CD4-positive, alpha-beta T cell treated with Interleukin-6 for 4 hours (primary cell): ENCODE measurements at places on chromosomes 2 and 18.
A peak's percentile ranks its signal among the peaks of the same experiment; 100 is the strongest.

DNA sequence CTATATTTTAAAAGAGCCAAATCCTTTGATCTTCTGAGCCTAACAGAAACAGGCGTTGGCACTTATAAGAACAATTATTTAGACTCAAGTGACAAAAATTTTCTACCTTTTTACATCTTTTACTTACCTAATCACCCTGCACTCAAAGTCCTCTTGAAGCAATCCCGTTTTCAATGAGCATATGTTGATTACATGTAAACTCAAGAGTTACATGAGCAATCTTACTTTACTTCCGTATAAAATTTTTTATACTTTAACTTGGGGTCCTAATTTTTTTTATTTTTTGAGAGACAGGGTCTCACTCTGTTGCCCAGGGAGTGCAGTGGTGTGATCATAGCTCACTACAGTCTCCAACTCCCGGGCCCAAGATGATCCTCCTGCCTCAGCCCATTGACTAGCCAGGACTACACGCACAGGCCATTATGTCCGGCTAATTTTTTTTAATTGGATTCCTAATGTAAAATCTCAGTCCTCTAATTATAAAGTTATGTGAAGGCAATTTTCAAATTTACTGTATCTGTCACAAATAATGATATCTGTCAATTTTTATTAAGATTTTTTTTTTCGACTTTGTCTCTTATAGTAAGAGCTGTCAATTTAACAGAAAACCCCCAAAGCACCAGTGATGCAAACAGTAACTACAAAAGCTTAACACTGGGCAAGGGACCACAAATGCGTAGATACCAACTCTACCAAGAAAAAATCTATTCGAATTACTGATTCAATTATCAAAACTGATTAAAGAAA lies 19.1 kb upstream of the STPG4 start:
- no peak for DNase-seq

- DNase-seq = no peak
Measured at GRCh38 chr2:10325278-10326145, 22.8 kb downstream of the HPCAL1 start.

- DNase-seq = no peak
Measured at GRCh38 chr18:49904871-49905555, 91.7 kb upstream of the ACAA2 start.

GRCh38 chr2:212845941-212846340 lies 305.5 kb downstream of the IKZF2 start:
- DNase-seq = no peak

DNA sequence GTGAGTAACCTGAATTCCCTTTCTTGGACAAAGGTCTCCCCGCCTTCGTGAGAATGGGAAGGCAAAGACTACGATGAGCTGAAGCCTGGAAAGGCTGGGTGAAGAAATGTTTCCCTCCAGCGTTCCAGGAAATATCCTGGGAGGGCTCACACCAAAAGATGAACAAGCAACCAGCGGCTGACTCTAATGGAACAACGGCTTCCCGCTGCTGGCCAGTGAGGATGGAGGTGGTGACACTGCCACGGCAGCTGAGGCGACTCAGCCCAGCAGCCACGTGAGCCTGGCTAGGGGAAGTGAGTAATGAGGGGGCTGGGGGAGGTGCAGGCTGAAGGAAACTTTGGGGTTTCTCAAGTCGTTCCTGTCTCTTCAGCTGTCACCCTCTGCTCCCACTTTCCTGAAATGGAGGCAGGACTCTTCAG lies 105.0 kb upstream of the SMAD7 start:
- DNase-seq = peak; percentile 16

GRCh38 chr2:9653485-9654271 lies 22.9 kb upstream of the YWHAQ start:
- no peak for DNase-seq

DNA sequence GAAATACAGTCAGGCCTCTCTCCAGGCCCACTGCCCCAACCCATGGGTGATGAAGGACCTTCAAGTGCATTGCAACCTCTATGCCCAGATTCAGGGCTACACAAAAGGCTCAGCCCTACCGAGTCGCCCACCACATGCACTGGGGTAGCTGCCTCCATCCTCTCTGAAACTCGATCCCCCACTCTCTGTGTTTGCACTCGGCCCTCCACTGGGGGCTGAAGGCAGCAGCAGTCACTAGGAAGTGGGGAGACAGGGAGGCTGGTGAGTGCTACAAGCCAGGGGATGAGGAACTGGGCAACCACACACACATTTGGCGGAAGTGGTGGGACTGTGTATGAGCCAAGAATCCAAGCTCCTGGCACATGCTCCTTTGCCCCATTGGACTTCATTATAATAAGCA lies 94.6 kb downstream of the CERS6 start:
- DNase-seq = no peak

DNA sequence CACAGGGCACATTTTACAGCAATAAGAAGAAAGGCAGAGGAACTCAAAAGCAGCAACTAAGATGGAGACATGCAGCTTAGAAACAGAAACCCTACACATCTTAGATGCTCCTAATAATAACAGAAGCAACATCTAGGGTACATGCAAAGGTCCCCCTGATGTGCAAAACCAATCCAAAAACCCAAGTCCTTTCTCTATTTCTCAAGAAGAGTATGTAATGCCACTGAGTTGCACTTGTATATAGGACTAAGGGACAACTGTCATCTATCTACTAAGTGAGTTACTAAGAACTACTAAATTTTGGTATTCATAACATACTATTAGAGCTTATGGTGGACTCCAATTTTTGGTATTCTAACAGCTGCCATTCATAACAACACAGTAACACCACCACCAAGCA lies 28.4 kb downstream of the HNRNPLL start:
- no peak for DNase-seq

DNA sequence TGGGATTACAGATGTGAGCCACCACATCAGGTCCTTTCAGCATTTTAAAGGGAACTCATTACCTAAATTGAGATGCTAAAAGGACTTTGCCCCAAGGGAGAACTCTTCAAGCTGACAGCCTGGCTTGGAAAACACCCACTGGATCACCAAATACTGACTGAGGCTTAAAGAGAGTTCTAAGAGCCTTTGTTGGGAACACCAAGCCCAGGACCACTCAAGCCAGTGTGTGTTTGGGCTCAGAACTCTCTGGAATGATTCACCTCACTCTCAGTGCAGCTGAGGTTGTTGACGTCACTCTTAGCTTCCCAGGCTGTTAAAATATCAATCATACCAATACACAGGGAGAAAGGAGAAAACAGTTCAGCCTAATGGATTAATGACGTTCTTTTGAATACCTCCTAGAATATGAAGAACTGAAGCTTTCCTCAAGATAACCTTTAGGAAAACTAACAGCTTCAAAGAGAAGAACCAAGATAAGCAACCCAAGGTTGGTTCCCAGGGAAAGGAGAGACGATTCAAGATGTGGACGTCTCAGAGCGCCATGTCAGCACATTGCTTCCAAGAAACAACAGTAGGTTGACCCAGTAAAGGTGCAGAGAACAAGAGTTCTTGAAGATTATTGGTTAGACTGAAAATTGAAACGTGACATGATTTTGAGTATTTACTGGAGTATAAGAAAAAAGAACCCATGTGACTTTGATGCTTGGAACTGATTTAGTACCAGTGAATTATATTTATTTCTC lies 48.0 kb upstream of the MGAT4A start:
- no peak for DNase-seq

DNA sequence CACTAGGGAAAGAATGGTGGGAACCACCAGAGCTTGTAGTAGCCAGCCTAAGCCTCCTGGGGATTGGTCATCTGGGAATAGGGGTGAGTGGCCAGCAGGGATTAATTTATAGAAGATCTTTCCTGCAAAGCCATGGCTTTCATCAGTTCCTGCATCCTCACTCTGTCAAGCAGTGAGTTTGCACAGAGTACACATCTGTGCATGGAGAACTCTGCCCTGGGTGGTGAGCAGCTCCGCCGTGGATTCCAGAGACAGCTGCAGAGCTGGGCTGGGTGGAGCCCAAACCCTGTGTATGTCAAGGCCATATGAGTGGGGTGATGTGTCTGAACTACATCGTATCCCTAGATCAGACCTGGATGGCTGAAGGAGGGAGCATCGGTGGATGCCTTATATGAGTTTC lies 182.2 kb downstream of the GLI2 start:
- no peak for DNase-seq

- no peak for DNase-seq
Measured at GRCh38 chr2:11592671-11593574, 59.1 kb downstream of the GREB1 start.

GRCh38 chr2:3065928-3066327 lies 311.7 kb downstream of the EIPR1 start:
- DNase-seq = no peak

- DNase-seq = no peak
Measured at GRCh38 chr2:215059724-215060123, 78.7 kb downstream of the ABCA12 start.

DNA sequence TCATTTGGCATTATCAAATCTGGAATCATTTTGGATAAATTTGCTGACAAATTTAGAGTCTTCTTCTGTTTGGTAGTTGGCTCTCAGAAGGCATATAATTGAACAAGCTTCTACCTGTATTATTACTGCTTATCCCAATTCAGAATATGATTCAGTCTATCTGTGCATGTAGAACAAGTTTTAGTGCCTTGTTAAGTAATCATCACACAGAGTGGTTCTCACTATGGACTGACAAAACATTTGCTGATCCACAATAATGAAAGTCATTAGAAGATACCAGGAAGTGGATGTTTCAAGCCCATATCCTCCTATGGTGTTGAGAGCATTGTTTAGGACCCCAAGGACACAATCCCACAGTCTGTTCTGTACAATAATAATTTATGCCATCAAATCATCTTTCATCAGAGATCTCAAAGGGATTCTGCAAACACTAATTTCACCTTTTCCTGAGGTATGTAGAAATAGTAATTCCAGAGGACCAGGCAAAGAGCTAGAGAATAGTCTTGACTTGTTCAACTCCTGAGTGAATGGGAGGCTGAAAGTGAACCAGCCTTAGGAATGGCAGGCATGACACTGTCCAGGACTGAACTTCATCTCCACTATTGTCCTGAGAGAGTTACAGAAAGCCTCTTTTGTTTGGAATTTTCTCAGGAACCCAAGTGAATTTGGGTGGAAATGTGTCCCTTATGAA lies 29.6 kb upstream of the DSC1 start:
- DNase-seq = no peak

GRCh38 chr18:76785872-76786271 lies 36.5 kb upstream of the ZNF236 start:
- DNase-seq = no peak

- DNase-seq = no peak
Measured at GRCh38 chr2:9331704-9332103, 91.6 kb downstream of the ITGB1BP1 start.

DNA sequence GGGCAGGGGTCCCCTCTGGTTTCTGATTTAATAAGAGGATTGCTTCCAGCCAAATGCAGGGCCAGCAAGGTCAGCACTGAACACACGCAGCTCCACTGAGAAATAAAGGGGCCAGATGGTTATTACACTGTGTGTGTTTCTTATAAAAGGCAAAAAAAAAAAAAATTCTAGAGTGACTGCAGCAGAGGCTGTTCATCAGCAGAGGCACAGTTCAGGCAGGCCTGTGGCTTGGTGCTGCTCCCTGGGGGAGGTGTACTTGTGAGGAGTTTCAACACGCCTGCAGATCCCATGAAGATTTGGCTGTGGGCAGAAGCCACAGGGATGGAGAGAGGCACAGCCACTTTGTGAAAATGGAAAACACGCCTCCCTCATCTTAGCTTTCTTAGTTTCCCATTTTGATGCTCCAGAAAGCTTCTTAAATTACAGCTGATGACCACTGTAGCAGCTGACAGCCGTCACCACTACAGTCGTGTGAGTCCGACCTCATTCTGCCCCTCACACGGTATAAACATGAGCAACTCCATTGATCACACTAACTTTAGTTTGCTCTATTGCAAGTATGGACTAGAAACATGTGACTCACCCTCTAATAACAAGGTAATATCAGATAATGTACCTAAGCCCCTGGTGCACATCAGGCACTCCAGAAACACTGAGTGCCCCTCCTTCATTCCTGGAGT lies 726.5 kb upstream of the RAB6C start:
- no peak for DNase-seq

DNA sequence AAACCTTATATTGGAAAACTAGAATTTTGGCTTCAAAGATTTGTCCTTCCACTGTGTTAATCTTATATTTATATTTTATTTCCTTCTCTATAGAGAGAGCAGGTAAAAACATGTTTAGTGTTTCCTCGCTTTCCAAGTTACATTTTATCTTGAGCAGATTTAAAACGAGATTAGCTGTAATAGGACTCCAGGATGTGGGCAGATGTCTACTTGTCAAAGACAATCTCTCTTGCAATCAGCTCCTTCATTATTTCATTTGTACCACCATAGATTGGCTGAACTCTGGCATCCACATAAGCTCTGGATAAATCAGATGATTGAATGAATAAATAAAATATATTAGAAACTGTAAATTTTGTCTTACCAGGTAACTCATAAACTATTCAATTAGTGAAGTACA lies 17.5 kb upstream of the KANSL1L start:
- no peak for DNase-seq

DNA sequence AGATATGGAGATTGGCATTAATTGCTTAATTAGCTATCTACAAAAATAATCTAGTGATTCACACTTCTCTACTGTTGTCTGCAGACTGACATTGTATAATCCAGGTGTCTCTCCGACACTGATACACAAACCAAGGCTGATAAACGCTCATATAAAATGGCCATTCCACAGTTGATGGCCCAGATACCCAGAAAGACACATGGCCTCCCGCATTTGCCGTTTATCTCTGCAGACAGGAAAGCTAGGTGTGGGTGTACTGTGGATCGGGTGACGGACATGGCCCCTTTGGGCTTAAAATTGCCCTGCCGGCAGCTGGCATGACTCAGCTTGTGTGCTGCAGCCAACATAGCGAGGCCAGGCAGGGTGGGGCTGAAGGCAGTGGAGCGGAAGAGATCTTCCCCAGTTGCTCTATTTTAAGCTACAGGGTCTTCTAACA lies 18.5 kb downstream of the PMAIP1 start:
- DNase-seq = no peak

DNA sequence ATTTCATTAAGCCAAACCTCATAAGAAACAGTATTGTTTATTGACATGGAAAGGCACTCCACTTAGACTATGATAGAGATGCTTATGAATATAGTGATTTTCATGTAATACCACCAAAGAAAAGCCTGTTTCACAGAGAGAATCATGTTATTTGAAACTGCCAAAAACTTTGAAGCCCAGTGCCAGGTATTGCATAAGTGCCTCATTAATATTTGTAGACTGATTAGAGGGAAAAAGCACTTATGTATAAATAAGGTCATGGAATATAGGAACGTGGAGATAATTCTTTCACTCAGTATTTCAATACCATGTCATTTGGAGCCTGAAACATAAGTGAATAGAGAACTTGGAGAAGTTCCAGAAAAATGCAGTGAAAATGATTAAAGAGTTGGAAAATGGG lies 162.6 kb upstream of the CRIM1 start:
- no peak for DNase-seq
